ENCODE measurements at places on chromosomes 5 and 9.

DNA sequence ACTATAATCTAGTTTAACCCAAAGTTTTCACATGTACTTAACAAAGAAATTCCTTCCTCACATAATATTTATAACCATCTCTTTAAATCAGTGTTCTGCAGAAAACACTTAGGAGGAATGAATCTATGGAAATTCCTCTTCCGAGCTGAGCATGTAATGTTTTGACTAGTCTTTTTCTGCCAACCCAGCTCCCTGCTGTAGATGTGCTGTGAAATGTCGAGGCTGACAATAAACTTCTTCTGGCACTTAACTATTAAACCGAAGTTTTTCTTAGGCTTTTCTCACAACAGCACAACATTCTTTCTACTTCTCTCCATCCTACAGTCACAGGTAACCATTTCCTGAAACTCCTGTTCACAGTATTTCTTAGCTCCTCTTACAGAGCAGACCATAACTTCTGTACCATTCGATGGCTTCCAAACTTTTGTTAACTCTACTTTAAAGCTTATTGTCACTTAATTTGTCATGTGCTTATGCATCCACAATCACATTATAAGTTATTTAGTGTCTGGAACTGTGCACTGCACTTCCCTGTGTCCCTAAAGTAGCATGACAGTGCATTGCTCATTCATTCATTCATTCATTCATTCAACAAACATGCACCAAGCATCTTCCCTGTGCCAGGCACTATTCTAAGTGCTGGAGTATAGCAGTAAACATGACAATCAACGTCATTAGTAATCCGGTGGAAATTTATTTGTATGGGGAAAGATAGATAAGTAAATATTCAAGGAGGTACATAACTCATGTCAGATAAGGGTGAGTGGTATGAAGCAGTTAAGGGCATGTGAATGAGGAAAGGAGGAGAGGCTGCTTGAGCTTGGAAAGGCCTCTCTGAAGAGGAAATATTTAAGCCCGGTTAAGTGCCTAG lies 54.6 kb downstream of the TSSK1B start:
- DNase-seq = no peak

DNA sequence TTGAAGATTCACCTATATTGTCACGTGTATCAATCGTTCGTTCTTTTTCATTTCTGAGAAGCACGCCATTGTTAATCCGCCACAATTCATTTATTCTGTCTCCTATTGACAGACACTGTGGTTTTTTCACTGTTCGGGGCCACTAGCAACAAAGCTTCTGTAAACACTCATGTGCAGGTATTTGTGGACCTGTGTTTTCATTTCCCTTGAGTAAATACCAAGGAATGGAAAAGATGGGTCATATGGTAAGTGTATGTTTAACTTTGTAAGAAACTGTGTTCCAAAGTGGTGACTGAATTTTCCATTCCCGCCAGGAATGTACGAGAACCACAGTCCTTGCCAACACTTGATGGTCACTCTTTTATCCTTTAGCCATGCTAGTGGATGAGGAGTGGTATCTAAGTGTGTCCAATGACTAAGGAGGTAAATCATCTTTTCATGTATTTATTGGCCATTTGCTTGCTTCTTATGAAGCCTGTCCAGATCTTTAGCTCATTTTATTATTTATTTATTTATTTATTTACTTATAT lies 10.7 kb downstream of the ABO start:
- DNase-seq = no peak

- no peak for DNase-seq
Observed at GRCh38 chr5:100676817-100677631, 141.8 kb downstream of the FAM174A start.

DNA sequence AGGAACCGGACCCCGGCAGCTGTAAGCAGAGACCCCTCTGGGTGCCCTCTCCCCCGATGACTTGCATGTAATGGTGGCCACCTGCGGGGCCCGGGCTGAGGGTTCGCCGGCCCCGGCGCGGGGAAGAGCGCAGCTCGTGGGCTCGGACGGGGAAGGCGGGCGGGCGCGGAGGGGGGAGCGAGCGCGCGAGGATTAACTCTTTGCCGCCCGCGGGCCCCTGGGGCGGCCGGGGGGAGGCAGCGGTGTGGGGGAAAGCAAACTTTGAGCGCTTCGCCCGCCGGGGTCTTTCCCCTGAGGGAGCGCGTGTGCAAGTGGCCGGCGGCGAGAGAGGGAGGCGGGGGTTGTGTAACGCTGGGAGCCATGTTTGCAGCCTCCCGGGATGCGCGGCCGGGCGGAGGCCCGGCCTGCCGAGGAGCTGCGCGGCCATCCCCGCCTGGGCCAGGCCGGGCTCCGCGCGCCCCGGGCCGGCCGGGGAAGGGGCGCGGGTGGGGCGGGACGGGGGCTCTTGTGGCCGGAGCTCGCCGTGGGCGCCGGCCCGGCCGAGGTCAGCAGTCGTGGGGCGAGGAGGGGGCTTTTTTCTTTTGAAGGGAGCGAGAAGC lies 547 bp downstream of the ANP32B start:
- DNase-seq = peak; percentile 71

- DNase-seq = no peak
Observed at GRCh38 chr5:52869391-52869790, 81.7 kb downstream of the ITGA1 start.

DNA sequence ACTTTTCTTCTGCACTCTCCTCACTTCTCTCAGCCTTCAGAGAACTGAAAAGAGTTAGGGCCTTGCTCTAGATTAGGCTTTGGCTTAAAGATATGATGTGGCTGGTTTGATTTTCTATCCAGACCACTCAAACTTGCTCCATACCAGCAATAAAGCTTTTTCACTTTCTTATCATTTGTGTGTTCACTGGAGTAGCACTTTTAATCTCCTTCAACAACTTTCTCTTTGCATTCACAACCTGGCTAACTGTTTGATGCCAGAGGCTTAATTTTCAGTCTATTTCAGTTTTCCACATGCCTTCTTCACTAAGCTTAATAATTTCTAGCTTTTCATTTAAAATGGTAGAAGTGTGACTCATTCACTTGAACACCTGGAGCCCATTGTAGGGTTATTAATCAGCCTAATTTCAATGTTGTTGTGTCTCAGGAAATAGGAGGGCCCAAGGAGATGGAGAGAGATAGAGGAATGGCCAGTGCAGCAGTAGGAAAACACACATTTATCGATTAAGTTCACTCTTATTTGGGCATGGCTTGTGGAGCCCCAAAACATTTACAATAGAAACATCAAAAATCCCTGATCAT lies 5.9 kb downstream of the ATPSCKMT start:
- no peak for DNase-seq

DNA sequence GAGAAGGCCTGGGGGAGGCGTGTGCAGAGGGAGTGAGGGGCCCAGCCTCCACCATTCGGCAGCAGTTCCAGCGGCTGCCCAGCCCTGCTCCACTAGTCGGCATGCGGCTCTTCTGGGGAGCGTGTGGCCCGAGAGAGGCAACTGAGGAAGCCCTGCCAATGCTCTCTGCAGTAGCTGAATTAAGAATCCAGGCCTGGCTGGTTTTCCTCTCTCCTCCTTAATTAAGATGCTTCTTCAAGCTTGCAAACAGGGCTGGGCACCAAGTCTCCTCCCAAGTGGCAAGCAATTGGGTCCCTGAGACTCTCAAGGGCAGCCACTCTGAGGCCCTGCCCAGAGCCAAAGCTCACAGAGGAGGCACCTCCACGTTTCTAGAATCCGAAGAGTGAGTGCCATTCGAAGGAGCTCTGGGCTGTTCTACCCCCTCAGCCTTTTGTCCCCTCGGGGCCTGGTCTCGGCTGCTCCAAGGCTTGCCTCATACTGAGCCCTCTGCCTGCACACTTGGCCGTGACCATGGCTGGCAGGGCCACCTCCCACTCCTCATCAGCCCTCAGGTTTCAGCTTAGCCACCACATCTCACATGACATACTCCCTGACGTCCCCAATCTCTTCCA lies 75.4 kb upstream of the LRRTM2 start:
- no peak for DNase-seq

GRCh38 chr5:55636177-55636576 lies 75.9 kb downstream of the SLC38A9 start:
- DNase-seq = no peak

DNA sequence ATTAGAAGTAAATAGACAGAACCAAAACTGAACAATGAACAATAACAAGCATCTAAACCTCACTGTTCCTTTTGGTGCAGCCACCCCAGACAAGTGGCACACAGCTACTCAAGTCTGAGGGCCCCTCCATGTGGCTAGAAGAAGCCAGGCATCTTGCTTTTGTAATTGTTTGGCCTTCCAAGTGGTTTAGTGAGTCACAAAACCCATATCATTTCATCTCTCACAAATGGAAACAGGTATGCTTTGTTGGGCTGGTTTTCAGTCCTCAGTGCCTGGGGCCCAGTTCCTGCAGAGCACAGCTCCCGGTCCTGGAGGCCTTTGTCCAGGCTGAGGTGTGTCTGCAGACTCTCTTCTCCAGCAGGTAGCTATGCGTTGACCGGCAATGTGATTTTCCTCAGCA lies 16.7 kb downstream of the PRLR start:
- no peak for DNase-seq

- no peak for DNase-seq
Observed at GRCh38 chr5:14179446-14179845, 36.3 kb downstream of the TRIO start.

DNA sequence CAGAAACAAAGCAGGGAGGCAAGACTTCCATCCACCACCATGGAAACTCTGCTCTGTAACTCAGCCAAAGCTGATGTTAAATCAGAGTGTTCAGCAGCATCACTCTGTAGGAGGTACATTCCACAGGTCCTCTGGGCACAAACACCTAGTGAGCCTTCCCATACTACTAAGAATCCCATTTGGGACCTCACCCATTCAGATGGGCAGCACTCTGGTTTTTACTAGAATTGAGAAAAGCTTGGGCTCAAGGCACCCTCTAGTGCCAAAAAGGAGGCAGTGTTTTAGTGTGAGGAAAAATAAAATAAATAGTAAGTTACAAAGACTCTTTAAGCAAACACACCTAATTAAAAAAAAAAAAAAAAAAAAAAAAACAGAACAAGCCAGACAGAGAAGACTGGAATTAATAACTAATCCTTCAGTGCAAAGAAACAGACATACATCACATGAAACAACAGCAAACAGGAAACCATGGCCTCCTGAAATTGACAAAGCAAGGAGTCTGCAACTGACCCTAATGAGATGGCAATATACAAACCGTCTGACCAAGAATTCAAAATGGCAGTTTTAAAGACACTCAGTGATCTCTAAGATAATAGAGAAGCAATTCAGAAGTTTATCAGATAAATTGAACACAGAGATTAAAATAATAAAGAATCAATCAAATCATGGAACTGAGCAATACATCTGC lies 159.5 kb downstream of the GNA14 start:
- DNase-seq = no peak

- no peak for DNase-seq
Observed at GRCh38 chr9:75185585-75186170, 97.4 kb downstream of the OSTF1 start.

DNA sequence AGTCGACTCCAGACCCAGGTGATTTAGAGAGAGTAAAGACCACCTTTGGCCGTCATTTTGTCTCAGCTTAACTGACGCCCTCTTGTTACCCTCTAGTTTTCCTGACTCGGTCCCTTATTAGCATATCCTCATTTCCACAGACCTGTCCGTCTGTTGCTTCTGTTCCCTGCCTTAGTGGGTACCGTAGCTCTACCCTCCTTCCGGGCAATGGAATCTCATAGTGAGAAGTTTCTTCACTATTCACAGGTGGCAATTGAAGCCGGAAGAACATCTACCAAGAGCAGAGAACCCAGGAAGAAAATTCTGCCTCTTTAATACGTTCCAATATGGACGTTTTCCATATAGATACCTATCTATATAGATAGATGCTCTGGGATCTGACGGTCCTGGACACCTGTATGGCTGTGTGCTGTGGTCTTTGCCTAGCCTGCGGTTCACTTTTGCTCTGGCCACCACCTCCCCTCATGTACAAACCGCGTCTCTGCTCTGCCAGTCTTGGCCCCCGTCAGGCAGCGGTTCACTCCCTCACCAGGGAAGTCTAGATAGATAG lies 652 bp upstream of the TMEM161B start:
- DNase-seq = no peak

GRCh38 chr5:171314728-171315385 lies 5.8 kb downstream of the TLX3 start:
- no peak for DNase-seq

DNA sequence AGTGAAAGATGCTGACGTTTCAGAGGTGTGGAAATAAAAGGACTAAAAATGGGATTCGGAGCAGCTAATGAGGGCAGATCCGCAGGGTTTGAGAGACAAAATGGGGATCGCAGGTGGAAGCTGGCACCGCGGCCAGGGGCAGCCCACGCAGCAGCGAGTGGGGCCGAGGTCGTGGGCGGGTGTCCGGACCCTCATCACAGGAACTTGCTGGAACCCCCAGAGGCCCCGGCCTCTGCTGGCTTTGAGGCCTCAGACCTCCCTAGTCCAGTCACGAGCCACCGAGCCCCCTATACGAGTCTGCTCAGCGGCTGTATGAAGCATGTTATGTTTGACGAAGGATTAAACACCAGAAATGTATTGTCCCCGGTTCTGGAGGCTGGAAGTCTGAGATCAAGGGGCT lies 45.8 kb upstream of the FCN1 start:
- peak; percentile 11 for DNase-seq

DNA sequence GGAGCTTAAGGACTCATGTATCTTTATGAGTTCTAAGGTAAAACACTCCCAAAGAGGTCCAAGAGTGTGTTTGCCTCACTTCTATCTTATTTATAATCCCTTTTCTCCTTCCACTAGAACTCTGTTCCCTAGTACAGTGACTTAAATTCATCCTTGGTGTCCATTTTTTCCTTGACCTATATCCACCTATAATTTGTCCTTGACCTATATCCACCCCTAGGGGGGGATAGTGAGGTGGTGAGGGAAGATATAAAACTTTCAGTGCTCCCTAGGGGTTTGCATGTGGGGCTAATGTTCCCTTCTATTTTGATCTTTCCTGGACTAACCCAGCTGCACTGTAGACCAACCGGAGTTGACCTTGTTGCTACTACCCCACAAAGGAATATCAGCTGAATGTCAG lies 83.5 kb upstream of the GNAQ start:
- DNase-seq = no peak

DNA sequence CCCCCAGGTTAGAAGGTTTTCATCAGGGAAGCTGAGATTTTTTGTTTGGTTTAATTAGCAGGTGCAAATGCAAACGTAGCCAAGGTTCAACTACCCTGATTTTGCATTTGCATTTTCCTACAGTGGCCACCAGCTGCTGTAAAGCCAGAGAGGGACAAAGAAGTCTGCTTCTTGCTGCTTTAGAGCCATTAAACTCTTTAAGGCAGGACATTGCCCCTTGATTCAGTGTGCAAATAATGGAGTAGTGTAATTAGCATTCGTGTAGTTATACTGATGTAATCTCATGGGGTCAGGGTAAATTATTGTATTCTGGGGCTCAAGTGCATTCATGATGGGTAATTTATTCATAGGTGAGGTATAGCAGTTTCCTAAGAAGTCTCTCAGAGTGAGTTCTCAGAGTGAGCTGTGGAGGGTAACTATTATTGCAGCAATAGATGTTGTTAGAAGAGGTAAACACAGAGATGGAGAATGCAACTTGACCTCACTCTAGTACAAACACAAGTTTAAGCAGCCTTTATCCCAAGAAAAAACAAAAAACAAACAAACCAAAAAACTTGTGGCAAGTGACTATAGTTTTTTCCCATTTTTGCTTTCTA lies 526.5 kb downstream of the KIF4B start:
- no peak for DNase-seq
